ENCODE measurements at places on chromosomes 11 and 22.

- no peak for DNase-seq
Observed at GRCh38 chr11:12159351-12160099, 49.1 kb downstream of the MICAL2 start.

DNA sequence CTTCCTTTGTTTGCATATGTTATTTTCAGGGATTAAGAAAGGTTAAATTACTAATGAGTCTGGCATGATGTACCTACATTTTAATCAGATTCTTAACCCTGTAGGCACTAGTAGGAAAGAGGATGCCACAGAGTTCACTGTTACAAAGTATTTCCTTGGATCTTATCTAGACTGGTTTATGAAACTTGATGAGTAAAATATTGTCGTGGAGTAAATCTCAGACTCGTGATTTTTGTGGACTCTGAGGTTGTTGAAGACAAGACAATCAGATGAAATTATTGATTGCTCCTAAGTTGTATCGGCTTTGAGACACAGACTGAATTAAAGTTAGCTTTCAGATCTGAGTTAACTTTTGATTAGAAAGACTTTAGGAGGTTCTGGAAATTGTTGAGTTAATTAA is 6.0 kb downstream of the KMT2A start:
- no peak for DNase-seq

GRCh38 chr11:126157326-126158030 is 54.0 kb downstream of the RPUSD4 start:
- no peak for DNase-seq

DNA sequence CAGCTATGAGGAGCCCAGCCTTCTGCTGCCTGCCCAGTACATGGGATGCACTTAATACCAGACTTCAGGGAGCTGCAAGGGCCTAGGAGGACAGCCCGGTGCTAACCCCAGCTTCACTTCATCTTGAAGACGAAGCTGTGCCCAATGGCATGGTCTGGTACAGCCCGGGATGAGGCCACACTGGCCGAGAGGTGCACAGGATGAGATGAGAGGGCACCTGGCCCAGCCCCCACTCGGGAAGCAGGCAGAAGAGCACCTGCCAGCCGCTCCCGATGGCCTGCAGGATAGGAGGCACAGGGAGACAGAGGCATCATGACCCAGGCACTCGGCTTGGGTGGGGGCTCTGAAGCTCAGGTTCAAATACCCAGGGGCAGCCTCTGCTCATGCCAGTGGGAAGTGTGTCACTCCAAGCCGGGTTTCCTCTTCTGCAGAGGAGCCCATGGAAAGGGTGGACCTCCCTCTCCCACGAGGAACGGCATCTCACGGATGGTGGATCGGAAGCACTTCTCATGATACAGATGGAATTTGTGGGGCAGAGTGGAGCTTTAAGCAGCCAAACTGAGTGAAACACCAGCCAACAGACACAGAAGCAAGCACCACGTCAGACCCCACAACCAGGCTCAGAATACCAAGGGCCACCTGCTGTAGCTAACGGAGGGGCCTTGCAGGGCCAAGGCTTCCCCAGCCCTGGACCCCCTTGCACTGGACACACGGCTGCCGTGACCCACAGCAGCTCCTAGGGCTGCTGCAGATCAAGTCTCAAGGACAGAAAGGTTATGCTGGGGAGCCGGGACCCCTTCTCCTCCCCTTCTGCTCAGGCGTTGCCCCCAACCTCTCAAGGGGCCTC is 875.2 kb downstream of the BRD1 start:
- DNase-seq = peak; percentile 7

DNA sequence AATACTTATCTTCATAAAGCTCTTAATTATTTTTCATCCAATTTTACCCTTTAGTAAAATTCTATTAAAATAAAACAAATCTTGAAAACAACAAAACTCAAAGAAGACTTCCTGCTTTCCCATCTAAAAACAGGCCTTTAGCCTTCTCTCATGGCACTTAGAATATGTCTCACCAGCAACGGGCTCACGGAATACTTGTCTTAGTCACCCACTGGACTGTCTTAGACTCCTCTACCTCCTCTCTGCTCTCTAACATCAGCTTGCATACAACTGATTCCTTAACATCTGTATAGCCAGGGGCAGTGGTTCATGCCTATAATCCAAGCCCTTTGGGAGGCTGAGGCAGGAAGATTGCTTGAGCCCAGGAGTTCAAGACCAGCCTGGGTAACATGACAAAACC is 13.7 kb downstream of the HPS5 start:
- DNase-seq = no peak

DNA sequence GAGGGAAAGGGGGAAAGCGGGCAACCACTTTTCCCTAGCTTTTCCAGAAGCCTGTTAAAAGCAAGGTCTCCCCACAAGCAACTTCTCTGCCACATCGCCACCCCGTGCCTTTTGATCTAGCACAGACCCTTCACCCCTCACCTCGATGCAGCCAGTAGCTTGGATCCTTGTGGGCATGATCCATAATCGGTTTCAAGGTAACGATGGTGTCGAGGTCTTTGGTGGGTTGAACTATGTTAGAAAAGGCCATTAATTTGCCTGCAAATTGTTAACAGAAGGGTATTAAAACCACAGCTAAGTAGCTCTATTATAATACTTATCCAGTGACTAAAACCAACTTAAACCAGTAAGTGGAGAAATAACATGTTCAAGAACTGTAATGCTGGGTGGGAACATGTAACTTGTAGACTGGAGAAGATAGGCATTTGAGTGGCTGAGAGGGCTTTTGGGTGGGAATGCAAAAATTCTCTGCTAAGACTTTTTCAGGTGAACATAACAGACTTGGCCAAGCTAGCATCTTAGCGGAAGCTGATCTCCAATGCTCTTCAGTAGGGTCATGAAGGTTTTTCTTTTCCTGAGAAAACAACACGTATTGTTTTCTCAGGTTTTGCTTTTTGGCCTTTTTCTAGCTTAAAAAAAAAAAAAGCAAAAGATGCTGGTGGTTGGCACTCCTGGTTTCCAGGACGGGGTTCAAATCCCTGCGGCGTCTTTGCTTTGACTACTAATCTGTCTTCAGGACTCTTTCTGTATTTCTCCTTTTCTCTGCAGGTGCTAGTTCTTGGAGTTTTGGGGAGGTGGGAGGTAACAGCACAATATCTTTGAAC is 6.8 kb downstream of the MALAT1 start:
- DNase-seq = no peak

DNA sequence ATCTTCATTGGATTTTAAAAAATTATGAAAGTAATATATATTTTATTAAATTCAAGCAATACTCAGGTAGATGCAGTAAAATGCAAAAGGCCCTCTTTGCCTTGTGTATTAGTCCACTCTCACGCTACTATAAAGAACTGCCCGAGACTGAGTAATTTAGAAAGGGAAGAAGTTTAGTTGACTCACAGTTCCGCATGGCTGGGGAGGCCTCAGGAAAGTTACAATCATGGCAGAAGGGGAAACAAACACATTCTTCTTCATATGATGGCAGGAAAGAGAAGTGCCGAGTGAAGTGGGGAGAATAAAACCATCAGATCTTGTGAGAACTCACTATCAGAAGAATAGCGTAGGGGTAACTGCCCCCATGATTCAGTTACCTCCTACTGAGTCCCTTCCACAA is 130.8 kb downstream of the HIPK3 start:
- no peak for DNase-seq

DNA sequence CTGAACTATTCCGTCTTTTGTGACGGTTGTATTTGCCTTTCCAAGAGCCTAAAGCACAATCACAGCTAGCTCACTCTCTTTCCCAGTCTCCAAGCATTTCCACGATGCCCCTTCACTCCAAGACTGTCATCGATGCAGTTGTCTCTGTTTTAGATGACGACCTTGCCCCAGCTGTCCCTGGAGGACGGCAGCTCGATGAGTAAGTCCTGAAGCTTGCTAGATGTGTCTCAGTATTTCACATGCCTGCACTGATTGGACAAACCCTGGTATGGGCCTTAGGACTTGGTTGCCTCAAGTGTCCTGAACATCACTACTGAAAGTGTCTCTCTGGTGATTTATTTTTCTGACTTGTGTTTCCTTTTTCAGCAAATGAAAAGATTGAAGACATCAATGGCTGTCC is 129.9 kb downstream of the NAV2 start:
- DNase-seq = no peak

GRCh38 chr11:70367071-70367470 is 31.3 kb upstream of the CTTN start:
- no peak for DNase-seq

DNA sequence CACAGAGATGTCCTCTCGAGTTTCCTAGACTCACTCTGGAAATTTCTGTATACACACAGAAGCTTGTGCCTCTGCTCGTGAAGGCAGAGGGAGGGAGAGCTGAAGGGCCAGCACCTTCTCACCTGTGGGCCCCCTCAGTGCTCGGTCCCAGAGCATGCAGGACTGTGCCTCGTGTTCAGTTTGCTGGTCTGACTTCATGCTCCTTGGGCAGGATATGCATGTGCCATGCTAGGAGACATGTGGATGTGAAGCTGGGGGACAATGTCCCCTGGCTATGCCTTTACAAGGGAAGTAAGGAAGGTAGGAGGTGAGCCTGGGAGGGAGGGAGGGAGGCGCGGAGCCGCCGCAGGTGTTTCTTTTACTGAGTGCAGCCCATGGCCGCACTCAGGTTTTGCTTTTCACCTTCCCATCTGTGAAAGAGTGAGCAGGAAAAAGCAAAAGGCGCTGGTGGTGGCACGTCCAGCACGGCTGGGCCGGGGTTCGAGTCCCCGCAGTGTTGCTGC is 22.6 kb downstream of the NEAT1 start:
- DNase-seq = no peak

- DNase-seq = no peak
Observed at GRCh38 chr11:61541598-61541997, 33.0 kb downstream of the LRRC10B start.

DNA sequence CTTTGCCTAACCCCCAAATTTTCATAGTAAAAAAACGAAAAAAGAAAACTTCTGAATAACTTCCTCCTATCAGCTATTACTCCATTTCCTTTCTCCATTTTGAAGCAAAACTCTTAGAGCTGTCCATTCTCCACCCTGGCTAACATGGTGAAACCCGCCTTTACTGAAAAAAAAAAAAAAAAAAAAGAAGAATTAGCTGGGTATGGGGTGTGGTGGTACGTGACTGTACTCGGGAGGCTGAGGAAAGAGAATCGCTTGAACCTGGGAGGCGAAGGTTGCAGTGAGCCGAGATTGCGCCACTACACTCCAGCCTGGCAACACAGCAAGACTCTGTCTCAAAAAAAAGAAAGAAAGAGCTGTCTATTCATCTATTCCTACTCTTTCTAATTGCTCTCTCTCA is 11.3 kb upstream of the NXF1 start:
- no peak for DNase-seq

DNA sequence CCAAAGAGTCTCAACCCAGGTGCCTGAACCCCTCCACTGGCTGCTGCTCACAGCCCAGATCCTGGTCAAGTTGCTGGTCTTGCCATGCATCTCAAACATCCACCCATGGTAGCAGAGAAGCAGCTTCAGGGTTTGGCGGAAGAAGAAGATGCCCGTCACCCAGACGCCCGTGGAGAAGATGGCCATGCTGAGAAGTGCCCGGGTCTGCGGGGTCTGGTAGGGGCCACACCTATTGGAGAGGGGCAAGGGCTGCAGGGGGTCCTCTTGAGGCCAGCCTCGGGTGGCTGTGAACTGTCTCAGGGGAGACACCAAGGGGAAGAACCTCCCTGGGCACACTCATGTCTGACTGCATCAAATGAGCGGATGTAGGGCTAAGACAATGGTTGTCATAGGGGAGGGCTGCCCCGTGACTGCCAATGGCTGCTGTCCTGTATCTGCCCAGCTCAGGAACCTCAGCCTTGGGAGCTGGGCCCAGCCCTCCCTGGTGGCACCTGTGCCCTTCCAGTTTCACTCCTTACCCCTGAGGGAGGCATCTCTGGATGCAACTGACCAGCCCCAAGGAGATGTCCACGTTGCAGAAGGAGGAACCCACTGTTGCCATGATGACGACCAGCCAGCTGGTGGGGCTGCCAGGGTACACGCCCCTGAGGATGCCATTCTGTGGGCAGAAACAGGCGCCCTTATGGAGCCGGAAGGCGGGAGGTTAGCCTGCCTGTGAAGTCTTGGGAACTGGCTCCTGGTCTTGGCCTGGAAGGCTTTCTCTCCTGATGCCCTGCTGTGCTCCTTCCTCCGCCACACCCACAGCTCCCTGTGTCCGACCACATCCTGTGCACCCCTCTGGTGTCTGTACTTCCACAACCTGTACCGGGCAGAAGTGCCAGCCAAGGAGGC is 1.2 kb downstream of the CPT1B start:
- no peak for DNase-seq

GRCh38 chr11:20459865-20460264 is 72.3 kb downstream of the PRMT3 start:
- DNase-seq = no peak

DNA sequence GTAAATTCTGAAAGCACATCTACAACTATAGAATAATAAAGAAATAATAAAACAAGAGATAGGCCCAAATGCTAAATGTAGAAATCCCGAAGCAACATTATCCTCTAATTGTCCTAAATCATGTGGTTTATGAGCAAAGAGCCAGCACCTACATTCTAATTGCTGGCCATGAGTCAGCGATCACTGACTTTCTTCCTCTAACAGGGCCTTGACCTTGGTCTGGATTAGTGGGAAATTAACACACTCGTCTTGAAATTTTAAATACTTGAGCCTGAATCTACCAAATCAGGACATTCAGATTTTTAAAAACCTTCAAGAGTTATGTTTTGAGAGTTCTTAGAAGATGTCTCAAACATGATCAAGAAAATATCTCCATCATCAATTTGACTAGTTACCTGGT is 727.6 kb downstream of the METTL15 start:
- DNase-seq = no peak
